ENCODE measurements at places on chromosomes 1 and 21. TPM values are rescaled to one million over a fixed set of nuclear protein-coding genes. Genes with fewer than 3 reads are reported as not detected.

Gene PLA2G2F
- not detected for total RNA-seq

Gene CFAP107
- total RNA-seq, result not detected

Gene NLRP3
- not detected for total RNA-seq

Gene GDAP2
- 13.7 TPM for total RNA-seq

Gene HNRNPCL4
- not detected for total RNA-seq

Gene ZNF593OS
- total RNA-seq, result not detected

Gene OR2T27
- total RNA-seq, result not detected

Gene ZNF684
- 3.8 TPM for total RNA-seq

Gene HSPA6
- total RNA-seq, result 0.75 TPM

Gene SHE
- 41.9 TPM for total RNA-seq

Gene SIM2
- under 0.01 TPM for total RNA-seq

Gene GFI1
- total RNA-seq, result 0.18 TPM

Gene CACHD1
- 1.0 TPM for total RNA-seq

Gene IL23R
- total RNA-seq, result not detected

Gene HPCA
- not detected for total RNA-seq

Gene PRKAB2
- total RNA-seq, result 9.0 TPM

Gene ZDHHC18
- total RNA-seq, result 5.3 TPM

Gene ITGB2
- under 0.01 TPM for total RNA-seq

All from endothelial cell of coronary artery (primary cell).